Left lung (tissue), 14 donors: ENCODE measurements at places on chromosomes 7 and 10. TPM values are rescaled to one million over a fixed set of nuclear protein-coding genes. Genes with fewer than 3 reads are reported as not detected.

ZNF277 gene
- total RNA-seq, result 29.8 TPM

ABCB4 gene
- 0.52 TPM for total RNA-seq

SAP25 gene
- total RNA-seq, result 8.3 TPM

GJC3 gene
- total RNA-seq, result not detected

SRRT gene
- total RNA-seq, result 91.4 TPM

NAT16 gene
- not detected for total RNA-seq

AGBL3 gene
- 2.7 TPM for total RNA-seq
